Pulmonary artery endothelial cell (primary cell): ENCODE measurements at places on chromosomes 7 and 10. TPM values are rescaled to one million over a fixed set of nuclear protein-coding genes. Genes with fewer than 3 reads are reported as not detected.

The ADCY1 gene
- total RNA-seq: 0.26 and 0.32 TPM in 2 replicates

The AIMP2 gene
- total RNA-seq: 62.6 and 70.4 TPM in 2 replicates

GRCh38 chr10:123574109-123574698 is 92.0 kb upstream of the GPR26 start:
- DNase-seq: no peak

DNA sequence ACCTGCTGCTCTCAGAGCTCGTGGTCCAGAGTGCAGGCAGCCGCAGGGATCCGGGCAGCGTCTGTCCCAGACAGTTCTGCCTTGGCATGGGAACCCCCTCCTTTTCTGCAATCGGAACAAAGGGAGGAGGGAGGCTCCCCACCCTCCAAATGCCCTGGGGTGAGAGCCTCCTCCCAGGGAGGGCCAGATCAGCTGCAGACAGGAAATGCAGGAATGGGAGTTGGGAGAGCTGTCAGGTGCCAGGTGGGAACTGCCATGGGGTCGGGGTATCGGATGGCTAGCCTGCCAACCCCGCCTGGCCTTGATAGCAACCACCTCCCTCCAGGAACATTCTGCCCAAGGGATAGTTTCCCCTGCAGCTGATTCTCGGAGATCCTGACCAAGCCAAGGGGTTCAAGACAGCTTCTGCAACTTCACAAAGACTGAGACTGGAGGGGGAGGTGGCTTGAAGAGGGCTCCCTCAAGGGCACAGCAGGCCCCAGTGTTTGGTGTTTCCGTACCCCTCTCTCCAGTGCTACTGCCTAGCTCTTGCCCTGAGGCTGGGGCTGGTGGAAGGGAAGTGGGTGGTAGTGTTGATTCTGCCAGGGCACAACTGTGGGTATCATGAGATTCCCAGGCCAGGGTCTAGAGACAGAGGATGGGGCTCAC is at the start of gene CALML5:
TSS of gene CALML5 (minus strand) at position 78 of the 648 bp plus-strand sequence. CDS start 132 bp downstream, outside the sequence.
- no peak for DNase-seq
